ENCODE measurements at places on chromosomes 2 and 18.

- no peak for DNase-seq
Observed at GRCh38 chr2:230016844-230017243, 51.9 kb downstream of the SLC16A14 start.

GRCh38 chr2:36659872-36660312, 36.6 kb upstream of the VIT start:
- no peak for DNase-seq

- no peak for DNase-seq
Observed at GRCh38 chr18:40313030-40313642, 1641.9 kb upstream of the PIK3C3 start.

- no peak for DNase-seq
Observed at GRCh38 chr18:43650426-43650825, 373.1 kb upstream of the SYT4 start.

DNA sequence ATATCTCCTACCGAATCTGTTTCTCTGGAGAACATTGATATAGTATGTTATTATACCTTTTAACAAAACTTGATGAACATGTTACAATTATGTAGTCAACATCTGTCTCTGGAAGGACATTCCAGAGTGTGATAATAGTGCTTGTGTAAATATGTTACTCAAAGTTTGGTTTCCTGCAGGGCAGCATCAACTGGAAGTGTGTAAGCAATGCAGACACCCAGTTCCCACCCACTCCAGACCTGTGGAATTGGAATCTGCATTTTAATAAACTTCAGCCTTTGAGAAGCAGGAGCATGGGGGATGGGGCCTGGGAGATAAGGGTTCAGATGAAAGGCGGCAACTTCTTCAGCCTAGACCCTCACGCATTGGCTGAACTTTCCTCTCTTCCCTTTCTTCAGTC, 398.9 kb downstream of the RND3 start:
- DNase-seq: no peak

DNA sequence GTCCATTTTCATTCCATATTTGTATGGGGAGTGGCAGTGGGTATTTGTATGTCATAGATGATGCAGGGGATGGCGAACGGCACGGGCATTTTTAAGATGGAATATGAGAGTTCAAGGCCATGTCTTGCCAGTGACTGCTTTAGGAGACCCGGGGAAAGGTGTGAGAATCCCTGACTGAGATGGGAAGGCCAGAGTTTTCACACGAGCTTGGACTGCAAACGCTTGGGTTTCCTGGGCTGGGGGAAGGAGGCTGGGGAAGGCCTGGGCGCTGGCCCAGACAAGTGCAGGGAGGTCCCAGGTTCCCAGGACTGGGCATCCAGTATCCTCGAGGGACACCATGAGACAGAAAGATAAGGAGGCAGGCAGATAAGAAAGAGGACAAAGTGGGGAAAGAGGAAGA, 35.2 kb downstream of the CNGA3 start:
- peak; percentile 8 for DNase-seq

DNA sequence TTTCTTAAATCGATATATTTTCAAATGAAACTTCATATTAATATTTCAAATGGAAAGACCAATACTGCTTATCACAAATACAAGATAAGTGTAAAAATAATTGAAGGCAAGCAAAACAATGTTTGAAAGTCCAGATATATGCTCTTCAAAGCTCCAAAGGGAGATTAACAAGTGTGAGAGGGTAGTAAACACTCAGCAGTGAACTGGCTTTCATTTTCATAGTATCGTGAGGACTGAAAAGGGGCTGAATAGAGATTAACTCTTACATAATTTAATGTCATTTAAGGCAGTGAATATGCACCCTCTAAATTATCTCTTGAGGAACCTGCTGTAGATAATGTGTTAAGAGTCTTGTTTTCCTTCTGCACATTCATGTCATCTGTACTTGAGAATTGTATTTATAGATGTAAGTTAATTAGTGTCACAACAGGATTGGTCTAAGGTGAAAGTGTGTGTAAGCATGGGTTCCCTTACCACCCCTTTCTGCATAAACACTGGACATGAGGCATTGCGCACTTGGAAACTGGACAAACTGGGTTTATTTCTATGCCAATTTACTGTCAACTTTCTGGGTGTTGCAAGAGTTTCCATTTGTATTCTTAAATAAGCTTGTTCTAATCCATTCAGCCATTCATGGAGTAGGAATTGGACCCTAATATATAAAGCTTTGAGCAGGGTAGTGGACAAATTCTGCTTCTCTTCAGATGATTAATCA, 76.7 kb upstream of the SESTD1 start:
- no peak for DNase-seq

DNA sequence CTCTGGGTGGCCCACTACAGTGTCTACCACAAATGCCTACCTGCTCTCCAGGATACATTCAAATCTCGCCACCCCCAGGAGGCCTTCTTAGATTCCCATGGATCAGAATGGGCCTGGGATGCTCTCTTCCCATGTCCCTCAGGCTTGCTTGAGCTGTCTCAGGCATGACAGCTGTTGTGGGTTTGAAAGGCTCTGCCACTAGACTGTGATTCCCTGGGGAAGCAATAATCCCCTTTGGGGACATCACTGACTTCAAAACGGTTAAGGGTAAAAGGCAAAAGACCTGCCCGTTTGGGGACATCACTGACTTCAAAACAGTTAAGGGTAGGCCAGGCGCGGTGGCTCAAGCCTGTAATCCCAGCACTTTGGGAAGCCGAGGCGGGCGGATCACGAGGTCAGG, 35.8 kb upstream of the ZNF516 start:
- no peak for DNase-seq

- DNase-seq: no peak
Observed at GRCh38 chr2:144357623-144358373, 162.1 kb downstream of the ZEB2 start.

DNA sequence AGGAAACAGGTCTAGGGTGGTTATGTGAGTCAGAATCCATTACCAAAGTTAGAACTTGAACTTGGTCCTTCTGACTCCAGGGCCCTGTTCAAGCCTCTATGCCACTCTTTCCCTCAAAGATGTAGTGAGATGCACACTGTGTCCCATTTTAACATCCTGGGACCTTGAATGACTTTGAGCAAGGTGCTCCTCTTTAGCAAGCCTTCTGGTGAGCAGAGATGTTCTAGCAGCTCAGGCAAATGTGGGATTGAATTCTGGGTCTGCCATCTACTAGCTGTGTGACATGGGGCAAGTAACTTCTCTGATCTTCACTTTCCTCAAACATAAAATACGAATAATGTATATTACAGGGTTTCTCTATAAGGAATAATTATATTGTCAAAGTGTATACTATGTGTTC, 294.0 kb upstream of the CXCR4 start:
- DNase-seq: no peak

DNA sequence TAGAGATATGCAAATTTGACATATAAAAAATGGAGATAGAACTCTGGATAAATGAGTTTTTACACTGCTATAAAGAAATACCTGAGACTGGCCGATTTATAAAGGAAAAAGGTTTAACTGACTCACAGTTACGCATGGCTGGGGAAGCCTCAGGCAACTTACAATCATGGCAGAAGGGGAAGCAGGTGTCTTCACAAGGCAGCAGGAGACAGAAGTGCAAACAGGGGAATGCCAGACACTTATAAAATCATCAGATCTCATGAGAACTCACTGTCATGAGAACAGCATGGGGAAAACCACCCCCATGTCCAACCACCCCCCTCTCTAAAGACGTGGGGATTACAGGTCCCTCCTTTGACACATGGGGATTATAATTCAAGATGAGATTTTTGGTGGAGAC, 1540.2 kb upstream of the SLC39A10 start:
- DNase-seq: no peak

DNA sequence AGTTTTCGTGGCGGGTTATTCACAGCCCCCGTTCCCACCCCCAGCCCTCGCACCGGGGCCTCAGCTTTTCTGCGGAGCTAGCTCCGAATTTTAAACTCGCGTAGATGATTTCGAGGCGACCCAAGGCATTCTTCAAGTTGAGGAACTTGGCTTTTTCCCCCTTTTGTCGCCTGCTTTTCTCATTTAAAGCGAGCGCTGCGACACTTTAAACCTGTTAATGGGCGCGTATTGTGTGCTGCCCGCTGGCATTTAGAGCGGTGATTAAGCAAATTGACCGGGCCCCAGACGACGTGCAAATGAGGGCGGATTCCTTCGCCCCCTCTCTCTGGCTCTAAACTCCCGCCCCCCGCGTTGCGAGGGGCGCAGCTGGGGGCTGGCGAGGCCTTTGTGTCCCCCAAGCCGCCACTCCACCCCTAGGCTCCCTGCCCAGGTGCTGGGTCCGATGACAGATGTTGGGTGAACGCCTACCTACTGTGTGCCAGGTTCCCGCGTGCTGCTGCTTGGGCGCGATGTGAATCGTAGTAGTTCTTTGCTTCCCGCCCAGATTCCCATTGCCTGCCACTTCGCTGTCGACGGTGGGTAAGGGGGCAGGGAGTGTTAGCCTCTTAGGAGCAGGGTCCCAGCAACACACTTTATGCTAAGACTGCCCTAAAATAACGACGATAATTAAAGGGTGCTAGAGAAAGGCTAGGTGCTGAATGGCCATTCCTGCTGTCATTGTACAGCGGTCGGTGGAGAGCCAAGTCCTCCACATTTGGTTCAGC, 1.9 kb downstream of the TCF7L1 start:
- DNase-seq: peak; percentile 88

GRCh38 chr18:40412410-40412809, 1542.6 kb upstream of the PIK3C3 start:
- DNase-seq: no peak

DNA sequence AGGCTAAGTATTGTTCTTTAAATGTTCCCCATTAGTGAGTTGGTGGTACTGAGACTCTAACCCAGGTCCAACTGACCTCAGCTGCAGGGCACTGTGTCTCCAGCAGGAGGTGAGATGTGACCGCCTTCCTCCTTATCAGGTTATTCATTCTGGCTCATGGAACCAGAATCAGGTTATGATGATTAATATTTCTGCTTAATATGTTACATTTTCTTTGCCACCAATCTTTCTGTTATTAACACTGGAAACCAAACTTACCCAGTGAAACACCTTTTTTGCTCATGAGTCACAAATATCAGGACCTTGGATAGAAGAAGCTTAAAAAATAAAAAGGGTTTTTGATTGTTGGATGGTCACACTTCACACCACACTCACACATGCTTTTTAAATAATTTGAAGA, 85.4 kb downstream of the DPP4 start:
- DNase-seq: peak; percentile 18

DNA sequence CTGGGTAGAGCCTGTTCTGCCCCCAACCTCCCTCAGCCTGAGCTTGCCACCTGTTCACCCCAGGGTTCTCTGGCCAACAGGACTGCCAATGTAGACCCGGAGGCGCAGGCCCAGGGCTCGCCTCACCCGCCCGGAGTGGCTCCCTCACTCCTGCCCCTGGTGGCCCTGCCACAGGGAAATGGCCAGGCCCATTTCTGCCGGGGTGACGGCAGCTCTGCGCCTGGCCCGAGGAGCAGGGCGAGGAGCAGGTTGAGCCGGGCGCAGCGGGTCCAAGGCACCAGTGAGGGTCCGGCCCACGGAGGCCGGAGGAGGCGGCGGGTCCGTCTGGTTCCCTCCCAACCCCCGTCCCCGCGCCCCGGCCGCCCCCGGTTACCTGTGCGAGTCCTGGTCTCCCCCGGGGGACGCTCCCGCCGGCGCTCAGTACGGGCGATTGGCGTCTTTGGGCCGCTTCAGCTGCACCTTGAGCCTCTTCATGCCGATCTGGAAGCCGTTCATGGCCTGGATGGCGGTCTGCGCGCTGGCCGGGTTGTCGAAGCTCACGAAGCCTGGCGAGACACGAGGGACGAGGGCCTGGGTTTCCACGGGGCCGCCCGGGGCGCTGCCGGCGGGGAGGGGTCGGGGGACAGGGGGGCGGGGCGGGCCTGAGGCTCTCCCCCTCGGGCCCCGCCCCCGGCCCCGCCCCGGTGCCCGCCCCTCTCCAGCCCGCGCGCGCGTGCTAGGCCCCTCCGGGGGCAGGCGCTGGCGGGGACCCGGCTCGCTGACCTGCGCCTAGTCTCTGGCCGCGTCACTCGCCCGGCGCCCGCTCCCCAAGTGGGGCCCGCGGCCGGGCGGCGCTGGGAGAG, 312.0 kb downstream of the CELF4 start:
- DNase-seq: peak; percentile 100

DNA sequence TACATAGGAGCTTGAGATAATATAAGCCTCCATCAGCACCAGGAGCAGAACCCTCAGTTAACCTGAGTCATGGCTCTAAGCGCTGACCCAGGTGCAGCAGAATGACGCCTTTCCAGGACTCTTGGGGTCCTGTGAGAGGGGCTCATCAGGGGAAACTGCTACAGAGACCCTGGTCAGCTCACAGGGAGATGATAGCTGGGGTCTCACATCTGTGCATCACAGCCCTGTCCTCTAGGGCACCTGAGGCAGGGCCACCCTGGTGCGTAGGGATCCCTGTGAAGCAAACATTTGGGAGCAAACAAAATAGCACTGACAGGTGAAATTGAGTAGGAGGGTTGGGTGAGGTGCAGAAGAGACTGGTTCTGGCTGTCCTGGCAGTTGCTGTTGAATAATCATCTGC, 219.2 kb downstream of the SH3RF3 start:
- peak; percentile 29 for DNase-seq

GRCh38 chr2:43142921-43143438, 83.4 kb downstream of the ZFP36L2 start:
- DNase-seq: peak; percentile 36

DNA sequence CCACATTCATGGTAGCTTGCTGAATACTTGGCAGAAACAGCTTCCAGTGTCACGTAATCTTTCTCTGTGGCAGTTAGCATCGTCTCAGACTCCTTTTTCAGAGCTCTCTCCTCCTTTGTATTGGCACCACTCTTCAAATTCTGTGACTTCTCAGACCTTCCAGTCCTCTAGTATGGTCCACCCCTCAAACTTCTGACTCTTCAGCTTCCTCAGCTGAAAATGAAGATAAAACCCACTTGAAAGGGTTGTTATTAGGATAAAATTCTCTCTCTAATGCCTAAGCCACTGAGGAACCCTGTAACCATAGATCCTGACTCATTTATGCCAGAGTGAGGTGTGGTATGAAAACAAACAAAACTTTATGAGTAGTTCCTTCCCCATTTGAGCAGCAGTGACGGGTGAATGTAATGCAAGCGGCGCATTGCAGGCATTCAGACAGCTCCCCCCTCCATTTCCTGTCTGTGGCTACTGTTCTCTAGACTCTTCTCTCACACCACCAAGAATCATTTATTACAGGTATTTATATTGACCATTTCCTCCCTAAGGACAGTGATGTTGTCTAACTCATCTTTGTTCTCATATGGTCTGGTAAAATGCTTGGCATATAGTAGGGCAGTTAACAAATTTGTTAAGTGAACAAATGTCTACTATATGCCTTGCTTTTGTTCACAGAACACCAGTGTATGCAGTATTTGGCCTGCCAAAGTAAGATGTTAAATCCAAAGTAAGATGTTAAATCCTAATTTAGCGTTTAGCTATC, 35.3 kb downstream of the GALNT1 start:
- no peak for DNase-seq

- DNase-seq: no peak
Observed at GRCh38 chr18:4352746-4353551, 102.2 kb downstream of the DLGAP1 start.

DNA sequence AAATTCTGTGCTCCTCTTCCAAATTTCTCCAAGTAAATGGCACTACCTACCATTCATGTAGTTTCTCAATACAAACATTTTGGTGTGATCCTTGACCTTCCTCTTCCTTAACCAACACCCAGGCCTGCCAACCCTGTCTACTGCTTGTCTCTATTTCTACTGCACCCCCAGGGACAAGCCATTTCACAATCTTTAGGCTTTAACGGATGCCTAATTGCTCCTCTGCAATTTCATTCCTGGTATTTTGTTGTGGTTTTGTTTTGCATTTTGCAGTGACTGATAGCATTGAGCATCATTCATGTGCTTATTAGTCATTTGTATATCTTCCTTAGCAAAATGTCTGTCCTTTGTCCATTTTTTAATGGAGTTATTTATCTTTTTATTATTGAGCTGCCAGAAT, 10.0 kb downstream of the FAP start:
- no peak for DNase-seq
